Fibroblast of skin of right biceps (primary cell): ENCODE measurements at places on chromosomes 7 and 10.

- no peak for DNase-seq
These were observed 85.4 kb downstream of the MKX start for GRCh38 chr10:27660268-27660667.

GRCh38 chr7:17099083-17099973 is 199.1 kb upstream of the AHR start:
- peak; percentile 11 for DNase-seq

GRCh38 chr7:146960773-146961391 is 844.3 kb downstream of the CNTNAP2 start:
- no peak for DNase-seq

- DNase-seq, result no peak
These were observed 23.4 kb downstream of the DOCK4 start for GRCh38 chr7:112182749-112183148.

DNA sequence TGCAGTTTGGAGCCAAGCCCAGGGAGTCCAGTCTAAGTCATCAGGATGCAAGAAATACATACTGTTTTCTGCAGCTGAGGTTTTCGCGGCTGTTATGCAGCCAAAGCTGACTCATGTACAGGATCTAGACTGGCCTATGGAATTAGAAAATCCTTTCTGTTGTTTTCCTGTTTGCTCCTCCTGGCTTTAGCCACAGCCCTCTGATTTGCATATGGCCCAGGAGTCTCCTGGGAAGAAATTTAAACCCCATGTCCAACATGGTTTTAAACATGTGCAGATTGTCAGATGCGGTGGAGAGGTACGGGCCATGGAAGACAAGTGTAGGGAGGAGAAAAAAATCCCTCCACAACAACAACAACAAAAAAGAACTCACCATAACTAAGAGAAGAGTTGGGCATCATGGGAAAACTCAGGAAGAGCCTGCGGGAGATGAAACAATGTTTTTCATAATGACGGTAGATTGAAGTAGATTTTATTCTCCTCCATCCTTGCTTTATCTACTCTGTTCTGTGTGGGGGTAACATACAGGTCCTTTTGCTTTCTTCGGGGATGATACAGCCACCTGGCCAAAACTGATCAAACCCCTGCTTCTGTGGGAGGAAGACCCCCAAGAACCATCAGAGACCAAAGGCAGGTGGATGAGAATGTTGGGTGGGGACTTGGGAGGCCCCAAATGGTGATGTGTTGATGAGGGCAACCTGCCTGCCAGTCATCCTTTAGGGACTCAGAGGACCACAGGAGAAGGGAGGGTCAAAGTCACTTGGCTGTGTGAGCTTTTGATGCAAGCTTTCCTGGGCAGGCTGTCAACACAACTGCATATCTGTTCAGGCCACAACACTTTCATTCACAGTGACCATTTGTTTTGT is 29.8 kb upstream of the GNA12 start:
- peak; percentile 94 for DNase-seq

DNA sequence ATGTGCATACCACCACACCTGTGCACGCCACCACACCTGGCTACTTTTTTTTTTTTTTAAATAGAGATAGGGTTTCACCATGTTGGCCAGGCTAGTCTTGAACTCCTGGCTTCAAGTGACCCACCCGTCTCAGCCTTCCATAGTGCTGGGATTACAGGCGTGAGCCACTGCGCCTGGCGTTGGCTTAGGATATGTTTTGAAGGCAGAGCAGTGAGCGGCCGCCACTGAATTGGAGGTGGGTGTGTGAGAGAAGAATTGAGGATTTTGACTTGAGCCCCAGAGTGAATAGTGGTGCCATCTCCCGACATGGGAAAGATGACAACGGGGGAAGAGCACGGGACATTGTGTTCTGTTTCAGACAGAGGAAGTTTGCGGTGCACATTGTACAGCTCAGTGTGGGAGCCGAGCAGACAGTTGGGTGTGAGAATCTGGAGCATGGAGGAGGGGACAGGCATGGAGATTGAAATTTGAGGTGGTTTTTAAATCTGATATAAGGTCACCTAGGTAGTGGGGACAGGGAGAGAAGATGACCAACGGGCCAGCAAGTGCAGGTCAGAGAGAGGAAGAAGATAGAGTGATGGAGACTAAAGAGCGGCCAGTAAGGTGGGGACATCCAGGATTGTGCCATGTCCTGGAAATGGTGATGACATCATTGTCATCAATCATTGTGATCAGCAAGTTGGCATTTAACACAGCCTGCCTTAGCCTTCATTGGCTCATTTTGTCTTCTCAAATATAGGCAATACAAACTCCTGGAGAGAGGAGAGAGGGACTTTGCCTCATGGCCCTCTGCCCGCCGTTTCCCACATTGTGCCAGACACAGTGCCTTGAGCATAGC is 35.8 kb downstream of the VWA2 start:
- DNase-seq, result no peak

- peak; percentile 69 for DNase-seq
These were observed at the start of gene TFPI2 for GRCh38 chr7:93890464-93891068. Gene TFPI2 (minus strand): TSS chr7:93890753. CDS start chr7:93890678, 75 bp downstream.

DNA sequence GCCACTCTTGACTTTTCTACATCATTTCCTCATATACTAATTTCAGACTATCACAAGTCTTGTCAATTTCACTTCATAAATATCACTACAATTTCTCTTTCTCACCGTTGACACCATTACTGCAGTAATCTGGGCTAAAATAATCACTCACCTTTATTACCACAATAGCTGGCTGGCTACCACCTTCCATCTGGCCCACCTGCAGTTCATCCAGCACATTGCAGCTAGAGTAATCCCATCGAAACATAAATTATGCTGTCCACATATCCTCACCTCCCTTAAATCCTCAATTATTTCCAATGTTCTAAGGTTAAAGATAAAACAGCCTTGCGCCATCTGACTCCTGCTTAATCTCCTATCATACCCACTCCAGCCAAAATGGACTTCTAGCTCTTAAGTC is 16.0 kb downstream of the DGKB start:
- no peak for DNase-seq
